Keratinocyte (primary cell): ENCODE measurements at places on chromosomes 5 and 9. TPM values are rescaled to one million over a fixed set of nuclear protein-coding genes. Genes with fewer than 3 reads are reported as not detected.

DNA sequence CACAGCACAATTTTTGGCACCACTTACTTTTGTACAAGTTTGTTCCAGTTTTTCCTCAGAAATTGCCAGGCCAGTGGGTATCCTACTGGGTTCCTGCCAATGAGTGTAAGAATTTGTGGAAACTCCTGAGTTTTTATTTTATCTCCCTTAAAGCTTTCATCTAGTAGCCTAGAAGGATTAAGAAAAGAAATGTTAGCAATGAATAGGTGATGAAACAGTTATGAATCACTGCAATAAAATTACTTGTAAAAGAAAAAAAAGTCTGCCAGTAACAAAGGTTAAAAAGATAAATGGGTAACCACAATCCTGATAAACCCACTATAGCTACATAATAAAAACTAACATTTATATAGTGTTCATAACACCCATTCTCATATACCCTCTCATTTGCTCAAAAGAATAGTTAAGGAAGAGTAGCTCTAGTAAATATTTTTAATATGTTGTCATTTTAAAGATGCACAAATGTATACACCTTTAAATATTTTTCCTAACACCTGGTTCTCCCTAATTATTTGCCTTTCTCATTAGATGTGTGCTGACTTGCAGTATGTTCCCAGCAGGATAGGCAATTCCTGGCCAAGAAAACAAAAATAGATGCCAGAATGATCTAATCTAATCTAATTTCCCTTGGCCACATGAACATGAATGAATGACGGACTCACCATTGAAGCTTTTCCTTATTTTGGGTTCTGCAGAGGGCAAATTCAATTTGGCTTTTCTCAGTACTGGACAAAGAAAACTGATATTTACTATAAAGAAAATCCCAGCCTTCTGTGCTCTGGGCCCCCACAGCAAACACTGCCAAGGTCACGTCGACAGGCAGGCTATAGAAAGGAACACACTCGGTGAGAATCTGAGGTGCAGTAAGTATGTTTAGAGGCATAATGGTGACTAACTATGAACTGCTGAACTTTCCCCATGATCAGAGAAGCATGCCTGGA is 26.4 kb downstream of the ERAP1 start:
- no peak overlapping the region for H3K4me3 ChIP-seq
- peaks cover 12% of the 10 kb centered on the region for H3K36me3 ChIP-seq
- peaks cover 33% of the 10 kb centered on the region for H3K4me1 ChIP-seq
- no peaks in the 10 kb centered on the region for H3K27me3 ChIP-seq
- H3K27ac ChIP-seq, result peak overlapping the region; percentile 75
- peak; percentile 33 for DNase-seq

DNA sequence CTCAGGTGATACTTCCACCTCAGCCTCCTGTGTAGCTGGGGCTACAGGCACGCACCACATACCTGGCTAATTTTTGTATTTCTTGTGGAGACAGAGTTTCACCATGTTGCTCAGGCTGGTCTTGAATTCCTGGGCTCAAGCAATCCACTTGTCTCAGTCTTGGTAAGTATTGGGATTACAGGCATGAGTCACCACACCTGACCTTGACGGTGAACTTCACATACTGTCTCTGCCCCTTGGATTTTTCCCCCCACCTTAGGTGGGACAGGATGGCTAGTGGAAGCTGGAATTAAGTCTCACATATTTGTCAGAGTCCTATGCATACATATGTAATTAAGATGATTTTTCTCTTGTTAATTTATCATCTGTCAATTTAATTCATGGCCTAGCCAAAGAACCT is 20.9 kb upstream of the RFK start:
- H3K27ac ChIP-seq, result no peak overlapping the region
- H3K36me3 ChIP-seq, result no peaks in the 10 kb centered on the region
- H3K4me1 ChIP-seq, result no peaks in the 10 kb centered on the region
- H3K27me3 ChIP-seq, result no peaks in the 10 kb centered on the region
- H3K4me3 ChIP-seq, result no peak overlapping the region
- DNase-seq, result no peak

GRCh38 chr9:111149018-111149759 is 110.9 kb upstream of the LPAR1 start:
- DNase-seq, result no peak
- H3K4me3 ChIP-seq, result no peak overlapping the region
- no peaks in the 10 kb centered on the region for H3K36me3 ChIP-seq
- H3K4me1 ChIP-seq, result no peaks in the 10 kb centered on the region
- no peak overlapping the region for H3K27ac ChIP-seq
- H3K27me3 ChIP-seq, result no peaks in the 10 kb centered on the region

DNA sequence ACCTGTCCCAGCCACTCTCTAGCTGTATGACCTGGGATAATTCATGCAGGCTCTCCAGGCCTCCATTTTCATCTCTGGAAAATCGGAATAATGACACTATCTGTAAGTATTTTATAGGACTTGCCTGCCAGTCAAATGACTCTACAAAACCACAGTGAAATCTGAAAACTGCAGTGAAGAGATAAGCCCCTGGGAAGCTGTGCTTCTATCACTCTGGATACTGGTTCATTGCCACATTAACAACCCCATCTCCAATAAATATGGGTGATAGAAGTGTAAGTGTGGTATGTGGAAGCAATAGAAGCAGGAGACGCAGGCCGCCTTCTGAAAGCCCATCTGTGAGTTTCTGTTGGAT is 31.8 kb downstream of the WHRN start:
- no peak overlapping the region for H3K27ac ChIP-seq
- DNase-seq, result no peak
- H3K36me3 ChIP-seq, result no peaks in the 10 kb centered on the region
- H3K4me1 ChIP-seq, result peaks cover 15% of the 10 kb centered on the region
- no peak overlapping the region for H3K4me3 ChIP-seq

GRCh38 chr5:145752534-145752933 is 82.6 kb downstream of the PRELID2 start:
- no peaks in the 10 kb centered on the region for H3K27me3 ChIP-seq
- no peak overlapping the region for H3K27ac ChIP-seq
- H3K4me3 ChIP-seq, result no peak overlapping the region
- H3K4me1 ChIP-seq, result no peaks in the 10 kb centered on the region
- no peaks in the 10 kb centered on the region for H3K36me3 ChIP-seq

GRCh38 chr9:133490865-133491655 is 12.2 kb upstream of the SLC2A6 start:
- H3K27ac ChIP-seq, result no peak overlapping the region
- no peaks in the 10 kb centered on the region for H3K36me3 ChIP-seq

GRCh38 chr9:134949681-134950385 is 32.1 kb upstream of the FCN1 start:
- peaks cover 3% of the 10 kb centered on the region for H3K27me3 ChIP-seq
- no peak for DNase-seq
- H3K36me3 ChIP-seq, result no peaks in the 10 kb centered on the region
- no peak overlapping the region for H3K27ac ChIP-seq
- no peak overlapping the region for H3K4me3 ChIP-seq

- H3K27me3 ChIP-seq, result no peaks in the 10 kb centered on the region
- no peak overlapping the region for H3K27ac ChIP-seq
- no peaks in the 10 kb centered on the region for H3K36me3 ChIP-seq
- H3K4me3 ChIP-seq, result no peak overlapping the region
These were observed 182.5 kb downstream of the TMEM167A start for GRCh38 chr5:82894716-82895115.

RMRP gene
- 21.6 to 91.8 TPM (median 40.5 TPM) in 3 replicates for polyA plus RNA-seq

PDLIM4 gene
- 38.3 to 81.8 TPM (median 79.3 TPM) in 3 replicates for polyA plus RNA-seq

TRIM36 gene
- 2.0 to 2.4 TPM (median 2.2 TPM) in 3 replicates for polyA plus RNA-seq
